ENCODE measurements at places on chromosomes 16 and 17.

GRCh38 chr17:50381920-50382319, 8.9 kb downstream of the EME1 start:
- DNase-seq: no peak

GRCh38 chr16:57526498-57526897, 9.9 kb downstream of the CCDC102A start:
- no peak for DNase-seq

DNA sequence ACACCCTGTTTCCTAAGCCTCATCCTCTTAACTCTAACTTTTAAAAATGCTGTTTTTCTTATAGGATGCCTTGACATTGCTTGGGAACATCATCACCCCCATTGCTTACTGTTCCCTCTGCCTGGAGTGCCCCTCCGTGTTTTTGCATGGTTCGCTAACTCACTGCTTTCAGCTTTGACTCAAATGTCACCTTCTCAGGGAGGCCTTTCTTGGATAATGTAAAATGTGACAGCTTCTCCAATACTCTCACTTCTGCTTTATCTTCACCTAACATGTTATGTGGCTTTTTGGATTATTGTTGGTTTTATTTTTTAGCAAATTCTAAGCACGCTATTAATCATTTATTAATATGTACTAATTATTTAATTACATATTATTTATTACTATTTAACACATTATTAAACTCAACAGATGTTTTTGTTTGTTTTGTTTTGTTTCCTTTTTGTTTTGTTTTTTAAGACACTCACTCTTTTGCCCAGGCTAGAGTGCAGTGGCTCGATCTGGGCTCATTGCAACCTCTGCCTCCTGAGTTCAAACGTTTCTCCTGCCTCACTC, 3.8 kb downstream of the CRYM start:
- DNase-seq: no peak

DNA sequence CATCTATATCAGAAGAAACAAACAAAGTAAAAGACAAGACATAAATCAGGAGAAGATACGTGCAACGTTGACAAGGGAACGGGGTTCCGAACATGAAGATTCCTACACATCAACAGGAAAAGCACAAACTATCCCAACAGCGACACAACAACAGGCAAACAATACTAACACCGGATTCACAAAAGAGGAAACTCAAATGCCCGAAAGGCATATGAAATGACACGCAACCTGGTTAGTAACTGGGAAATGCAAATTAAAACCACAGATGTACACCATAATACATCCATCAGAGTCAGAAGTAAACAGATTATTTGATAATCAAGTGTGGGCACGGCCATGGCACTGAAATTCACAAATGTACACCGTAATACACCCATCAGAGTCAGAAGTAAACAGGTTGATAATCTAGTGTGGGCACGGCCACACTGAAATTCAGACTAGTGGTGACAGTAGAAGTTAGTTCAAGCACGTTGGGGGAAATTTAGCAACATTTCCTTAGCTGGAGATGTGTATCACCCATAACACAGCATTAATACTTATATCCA, 171.9 kb upstream of the RPH3AL start:
- no peak for DNase-seq

DNA sequence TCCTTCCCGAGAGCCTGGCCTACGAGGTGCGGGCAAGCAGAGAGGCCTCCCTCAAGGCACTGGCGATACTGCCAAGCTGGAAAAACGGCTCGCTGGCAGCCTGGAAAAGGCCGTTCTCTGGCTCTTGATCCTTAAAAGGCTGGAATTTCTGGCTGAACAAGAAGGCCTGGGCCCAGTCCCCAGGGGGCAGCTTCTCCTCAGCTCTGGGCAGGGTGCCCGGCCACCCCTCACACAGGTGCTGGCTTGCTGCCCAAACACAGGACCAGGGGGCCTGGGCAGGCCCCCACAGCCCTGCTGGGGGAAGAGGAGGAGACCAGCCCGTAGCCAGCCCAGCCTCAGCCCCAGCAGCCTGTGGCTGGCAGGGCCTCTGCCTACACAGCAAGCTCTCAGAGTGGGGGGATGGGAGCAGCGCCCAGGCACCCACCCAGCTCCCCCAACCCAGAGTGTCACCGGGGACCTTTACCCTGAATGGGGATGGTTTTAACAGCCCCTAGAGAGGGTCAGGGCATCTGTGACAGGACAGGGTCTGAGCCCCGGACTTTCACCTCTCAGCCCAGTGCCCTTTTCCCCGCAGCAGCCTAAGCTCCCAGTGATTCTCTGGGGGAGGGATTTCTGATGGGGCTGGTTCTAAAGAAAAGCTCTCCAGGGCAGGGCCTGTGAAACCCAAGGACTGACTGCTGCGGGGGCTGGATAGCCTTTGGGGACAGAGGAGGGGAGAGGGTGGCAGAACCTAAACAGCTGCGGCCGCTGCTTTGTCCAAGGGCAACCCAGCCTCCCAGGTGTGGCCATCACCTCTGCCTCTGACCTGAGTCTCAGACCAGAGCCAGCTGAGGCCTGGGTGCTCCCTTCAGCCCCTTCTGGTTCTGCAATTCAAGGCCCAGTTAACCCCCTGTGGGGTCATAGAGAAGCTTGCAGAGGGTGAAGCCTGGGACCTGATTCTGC, 38.6 kb upstream of the TOB1 start:
- DNase-seq: no peak

DNA sequence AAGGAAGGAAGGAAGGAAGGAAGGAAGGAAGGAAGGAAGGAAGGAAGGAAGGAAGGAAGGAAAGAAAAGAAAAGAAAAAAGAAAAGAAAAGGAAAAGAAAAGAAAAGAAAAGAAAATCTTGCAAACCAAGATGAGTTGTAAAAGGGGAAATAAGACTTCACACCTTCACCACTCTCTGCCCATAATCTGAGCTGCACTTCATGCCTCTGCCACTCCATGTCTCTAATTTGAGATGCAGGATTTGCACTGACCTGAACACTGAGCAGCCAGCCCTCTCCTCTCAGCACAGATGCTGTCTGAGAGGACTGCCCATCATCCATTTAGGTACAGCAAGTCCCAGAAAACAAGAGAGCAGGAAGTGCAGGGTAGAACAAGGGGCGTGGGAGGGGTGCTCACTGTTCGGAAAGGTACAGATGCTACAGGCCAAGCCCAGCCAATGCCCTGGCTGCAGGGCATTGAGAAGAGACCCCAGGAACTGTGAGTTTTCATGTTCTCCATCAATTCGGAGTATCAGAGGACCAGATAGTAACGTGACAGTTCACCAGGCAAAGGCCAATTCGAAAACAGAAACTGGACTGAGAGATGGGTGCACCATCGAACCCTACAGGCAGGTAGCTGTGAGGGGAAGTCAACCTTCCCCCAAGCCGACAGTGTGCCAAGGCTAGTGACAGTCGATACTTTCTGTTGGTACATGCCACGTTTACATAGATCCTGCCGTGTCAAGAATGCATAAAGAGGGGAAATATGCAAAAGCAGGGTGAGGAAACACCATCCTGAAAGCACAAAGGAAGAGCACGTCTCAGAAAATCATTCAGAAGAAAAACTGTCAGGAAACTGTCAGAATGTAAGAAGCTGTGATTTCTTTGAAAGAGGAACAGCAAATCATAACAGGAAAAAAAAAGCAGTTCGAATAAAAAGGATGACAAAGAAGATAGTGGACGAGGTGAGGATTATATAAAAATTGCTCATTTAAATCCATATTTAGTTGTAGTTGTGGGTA, 142.0 kb upstream of the RCVRN start:
- DNase-seq: no peak

DNA sequence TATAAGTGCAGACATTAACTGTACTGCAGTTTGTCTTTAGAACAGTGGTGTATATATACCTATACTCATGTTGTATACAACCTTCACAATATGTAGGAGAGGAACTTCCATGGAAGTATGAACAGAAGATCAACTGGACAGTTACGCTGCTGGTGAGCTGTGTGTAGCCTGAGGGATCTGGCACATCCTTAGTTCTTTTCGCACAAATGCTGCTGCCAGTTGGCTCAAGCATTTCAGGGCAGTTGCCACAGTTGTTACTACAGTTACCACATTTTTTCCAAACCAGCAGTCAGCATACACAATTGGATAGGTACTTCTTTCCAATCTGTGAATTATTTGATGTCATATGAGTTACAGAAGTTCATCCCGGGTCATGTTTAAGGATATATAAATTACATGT, 539.6 kb upstream of the HSBP1 start:
- no peak for DNase-seq

DNA sequence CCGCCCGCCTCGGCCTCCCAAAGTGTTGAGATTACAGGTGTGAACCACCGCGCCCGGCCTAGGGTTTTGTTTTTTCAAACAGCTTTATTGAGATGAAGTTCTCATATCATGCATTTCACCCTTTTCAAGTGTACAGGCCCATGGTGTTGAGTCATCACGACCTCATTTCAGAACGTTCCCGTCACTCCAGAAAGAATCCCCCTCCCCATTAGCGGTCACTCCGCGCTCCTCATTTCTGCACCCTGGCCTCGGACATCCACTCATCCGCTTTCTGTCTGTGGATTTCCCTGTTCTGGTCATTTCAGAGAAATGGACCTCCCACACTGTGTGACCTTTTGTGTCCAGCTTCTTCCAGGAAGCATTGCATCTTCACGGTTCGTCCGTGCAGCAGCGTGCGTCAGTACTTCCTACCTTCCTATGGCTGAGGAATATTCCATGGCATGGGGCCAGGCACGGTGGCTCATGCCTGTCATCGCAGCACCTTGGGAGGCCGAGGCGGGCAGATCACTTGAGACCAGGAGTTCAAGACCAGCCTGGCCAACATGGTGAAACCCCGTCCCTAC, 135.2 kb upstream of the GSE1 start:
- no peak for DNase-seq

GRCh38 chr17:61280851-61281250, 118.8 kb upstream of the TBX2 start:
- no peak for DNase-seq

- no peak for DNase-seq
Observed at GRCh38 chr17:49511810-49512209, 16.7 kb downstream of the NGFR start.

DNA sequence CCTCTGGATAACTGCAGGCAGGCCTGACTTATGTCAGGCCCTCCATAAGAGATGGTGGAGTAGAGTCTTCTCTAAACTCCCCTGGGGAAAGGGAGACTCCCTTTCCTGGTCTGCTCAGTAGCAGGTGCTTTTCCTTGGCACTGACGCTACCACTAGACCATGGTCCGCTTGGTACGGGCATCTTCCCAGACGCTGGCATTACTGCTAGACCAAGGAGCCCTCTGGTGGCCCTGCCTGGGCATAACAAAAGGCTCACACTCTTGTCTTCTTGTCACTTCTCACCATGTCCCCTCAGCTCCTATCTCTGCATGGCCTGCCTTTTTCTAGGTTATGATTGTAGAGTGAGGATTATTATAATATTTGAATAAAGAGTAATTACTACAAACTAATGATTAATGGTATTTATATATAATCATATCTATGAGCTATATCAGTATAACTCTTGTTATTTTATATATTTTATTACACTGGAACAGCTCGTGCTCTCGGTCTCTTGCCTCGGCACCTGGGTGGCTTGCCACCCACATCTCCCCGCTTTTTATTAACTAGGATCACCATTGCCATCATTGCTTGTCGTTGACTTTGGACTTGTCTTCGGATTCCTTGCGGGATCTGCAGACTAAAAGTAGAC, 59.8 kb upstream of the ARL4D start:
- DNase-seq: peak; percentile 52

DNA sequence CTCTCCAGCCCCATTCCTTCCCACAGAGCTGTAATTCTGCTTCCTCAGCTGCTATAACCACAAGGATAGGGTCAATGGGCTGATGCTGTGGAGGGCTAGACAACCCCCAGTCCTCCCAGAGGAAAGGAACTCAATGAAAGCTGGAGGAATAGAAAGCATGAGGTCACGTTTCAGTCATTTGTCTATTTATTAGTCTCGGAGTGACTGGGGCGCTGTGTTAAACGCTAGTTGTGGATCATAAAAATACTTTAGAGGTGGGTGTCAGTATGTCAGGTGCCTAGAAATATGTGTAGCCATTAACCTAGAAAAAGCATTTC, 787 bp upstream of the CCL3L1 start:
- no peak for DNase-seq

GRCh38 chr17:62756198-62756597, 51.9 kb downstream of the MARCHF10 start:
- DNase-seq: no peak

- DNase-seq: no peak
Observed at GRCh38 chr16:80298676-80299075, 242.1 kb upstream of the DYNLRB2 start.

DNA sequence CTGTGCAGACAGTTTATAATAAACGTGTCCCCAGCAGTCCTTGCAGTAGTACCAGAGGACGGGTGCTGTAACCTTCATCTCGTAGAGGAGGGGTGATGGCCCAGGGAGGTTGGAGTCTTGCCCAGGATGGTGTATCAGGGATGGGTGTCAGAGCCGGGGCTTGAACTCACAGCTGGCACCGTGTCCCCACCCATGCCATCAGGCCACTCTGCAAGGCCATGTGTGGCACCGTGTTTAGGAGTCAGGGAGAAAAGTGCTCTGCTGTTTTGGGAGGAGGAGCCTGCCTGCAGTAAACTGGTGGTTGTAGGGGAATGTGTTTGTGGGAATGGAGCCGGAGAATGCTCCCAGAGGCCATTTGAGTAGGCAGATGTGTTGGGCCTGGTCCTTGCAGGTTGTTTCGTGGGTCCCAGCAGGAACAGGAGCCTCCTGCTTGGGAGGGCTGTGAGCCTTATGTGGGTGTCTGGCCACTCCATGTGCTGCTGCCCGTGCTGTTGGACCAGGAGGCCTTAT, 1.7 kb downstream of the ADORA2B start:
- DNase-seq: no peak

GRCh38 chr17:79657036-79657435, 46.2 kb upstream of the RBFOX3 start:
- DNase-seq: no peak

GRCh38 chr16:14409563-14409962, 220.5 kb downstream of the PARN start:
- no peak for DNase-seq

DNA sequence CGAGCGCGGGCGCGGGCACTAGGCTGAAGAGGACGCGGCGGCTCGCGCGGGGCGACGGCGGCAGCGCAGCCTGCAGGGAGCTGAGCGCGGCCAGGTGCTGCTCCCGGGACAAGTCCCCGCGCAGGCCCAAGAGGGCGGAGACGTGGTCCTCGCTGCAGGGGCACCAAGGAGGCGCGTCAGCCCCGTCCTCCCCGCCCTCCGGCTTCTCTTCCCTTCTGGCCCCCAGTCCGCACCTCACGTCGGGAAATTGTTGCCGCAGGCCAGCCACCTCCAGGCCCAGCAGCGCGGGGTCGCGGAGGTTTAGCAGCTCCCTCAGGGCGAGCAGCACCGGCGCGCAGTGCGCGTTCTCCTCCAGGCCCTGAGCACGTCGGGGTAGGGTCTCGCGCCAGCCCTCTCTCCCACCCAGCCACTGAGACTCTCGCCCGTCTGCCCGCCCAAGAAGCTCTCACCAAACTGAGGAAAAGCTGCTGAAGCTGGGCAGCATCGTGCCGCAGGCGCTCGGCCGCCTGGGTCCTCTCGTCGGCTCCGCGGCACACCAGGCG, 761 bp upstream of the MATCAP1 start:
- DNase-seq: no peak

- DNase-seq: no peak
Observed at GRCh38 chr16:16154281-16154951, 68.9 kb downstream of the ABCC6 start.

- no peak for DNase-seq
Observed at GRCh38 chr17:45092911-45093430, 31.9 kb downstream of the NMT1 start.

Measured in stimulated activated CD4-positive, alpha-beta T cell treated with anti-CD3 and anti-CD28 coated beads, Interleukin-2, amount 100 ng/mL, for 48 hours (primary cell).